Fibroblast of upper back skin (primary cell): ENCODE measurements at places on chromosomes 6 and 20.

- peak; percentile 67 for DNase-seq
Measured at GRCh38 chr6:100886076-100886475, 4.9 kb upstream of the ASCC3 start.

DNA sequence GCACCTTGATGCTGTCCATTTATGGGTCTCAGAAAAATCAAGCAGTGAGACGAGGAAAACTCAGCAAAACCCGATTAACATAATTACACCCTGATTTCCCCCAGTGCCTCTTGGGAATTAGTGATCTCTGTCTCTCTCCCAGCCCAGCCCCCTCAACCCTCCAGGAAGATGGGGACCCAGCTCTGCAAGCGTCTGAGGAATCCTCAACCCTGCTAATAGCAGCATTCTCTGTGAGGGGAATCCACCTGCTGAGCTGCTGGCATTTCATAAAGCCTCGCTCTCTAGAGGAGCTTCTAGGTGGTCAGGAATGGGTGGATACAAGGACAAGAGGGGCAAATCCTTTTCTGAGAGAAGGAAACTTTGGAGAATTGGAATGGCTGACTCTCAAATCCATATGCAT, 13.9 kb downstream of the NR2E1 start:
- no peak for DNase-seq

DNA sequence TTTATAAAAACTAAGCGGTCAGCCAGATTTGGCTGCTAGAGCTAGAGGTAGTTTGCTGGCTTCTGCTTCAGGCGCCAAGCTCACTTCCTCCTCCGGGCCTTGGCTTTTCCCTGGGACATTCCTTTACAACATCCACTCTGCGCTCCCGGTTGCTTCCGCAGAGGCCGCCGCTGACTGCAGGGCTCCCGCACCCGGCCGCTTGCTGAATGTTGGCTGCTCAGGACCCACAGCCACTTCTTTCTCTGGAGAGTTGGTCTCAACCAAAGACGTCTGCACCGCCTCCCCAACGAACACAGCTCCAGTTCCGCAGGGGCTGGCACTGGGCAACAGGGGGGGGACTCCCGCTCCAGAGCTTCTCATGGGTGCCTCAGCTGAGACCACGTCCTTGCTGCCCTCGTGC, 282.8 kb downstream of the TFAP2C start:
- no peak for DNase-seq

- no peak for DNase-seq
Measured at GRCh38 chr6:42987533-42988451, 3.4 kb downstream of the PPP2R5D start.

DNA sequence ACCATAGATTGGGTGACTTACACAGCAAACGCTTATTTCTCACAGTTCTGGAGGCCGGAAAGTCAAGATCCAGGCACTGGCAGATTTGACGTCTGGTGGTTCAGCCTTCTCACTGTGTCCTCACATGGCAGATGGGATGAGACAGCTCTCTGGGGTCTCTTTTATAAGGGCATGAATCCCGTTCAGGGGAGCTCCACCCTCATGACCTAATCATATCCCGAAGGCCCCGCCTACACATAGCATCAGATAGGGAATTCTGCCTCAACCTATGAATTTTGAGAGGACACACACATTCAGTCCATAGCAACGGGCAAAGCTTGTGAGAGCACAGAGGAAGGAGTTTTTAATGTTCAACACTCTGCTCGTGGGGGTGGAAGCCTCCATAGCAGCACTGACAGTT, 27.5 kb downstream of the DAAM2 start:
- DNase-seq: peak; percentile 16

- DNase-seq: no peak
Measured at GRCh38 chr6:133277228-133277899, 36.2 kb downstream of the EYA4 start.

DNA sequence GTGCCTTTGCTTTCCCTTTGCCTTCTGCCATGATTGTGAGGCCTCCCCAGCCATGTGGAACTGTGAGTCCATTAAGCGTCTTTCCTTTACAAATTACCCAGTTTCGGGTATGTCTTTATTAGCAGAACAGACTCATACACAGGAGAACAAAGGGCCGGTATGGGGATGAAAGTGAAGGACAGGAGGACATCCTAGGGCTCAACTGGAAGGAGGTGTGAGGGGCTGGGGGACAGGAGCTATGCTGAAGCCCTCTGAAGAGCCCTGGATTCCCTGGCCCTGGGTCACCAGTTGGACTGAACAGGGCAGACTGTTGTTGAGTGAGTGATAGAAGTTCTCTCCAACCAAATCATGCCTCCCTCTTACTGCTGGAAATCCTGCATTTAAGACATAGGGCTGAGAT, 105.8 kb downstream of the SCML4 start:
- no peak for DNase-seq

- DNase-seq: no peak
Measured at GRCh38 chr6:20574355-20574754, 40.1 kb downstream of the CDKAL1 start.
